Esophagus squamous epithelium (tissue), 5 donors: ENCODE measurements at places on chromosomes 7 and 10. TPM values are rescaled to one million over a fixed set of nuclear protein-coding genes. Genes with fewer than 3 reads are reported as not detected.

The JAZF1 gene
- total RNA-seq, result 1.4 TPM

The NUTM2E gene
- total RNA-seq, result under 0.01 TPM

The CRYGN gene
- not detected for total RNA-seq

The STRIP2 gene
- total RNA-seq, result 6.3 TPM

The ZNF804B gene
- not detected for total RNA-seq

The AGR2 gene
- 4.8 TPM for total RNA-seq

The RABGEF1 gene
- 37.4 TPM for total RNA-seq

The CDH23 gene
- 1.2 TPM for total RNA-seq

The ACTL6B gene
- total RNA-seq, result not detected
